NCI-H2029 (cell line): ENCODE measurements at places on chromosomes 2 and 18.

GRCh38 chr18:11147371-11147951 is 1.9 kb downstream of the PIEZO2 start:
- DNase-seq, result no peak

- no peak for DNase-seq
These were observed 287.5 kb upstream of the CRIM1 start for GRCh38 chr2:36068086-36068485.

- DNase-seq, result no peak
These were observed 261.1 kb downstream of the NBAS start for GRCh38 chr2:15299904-15300520.

DNA sequence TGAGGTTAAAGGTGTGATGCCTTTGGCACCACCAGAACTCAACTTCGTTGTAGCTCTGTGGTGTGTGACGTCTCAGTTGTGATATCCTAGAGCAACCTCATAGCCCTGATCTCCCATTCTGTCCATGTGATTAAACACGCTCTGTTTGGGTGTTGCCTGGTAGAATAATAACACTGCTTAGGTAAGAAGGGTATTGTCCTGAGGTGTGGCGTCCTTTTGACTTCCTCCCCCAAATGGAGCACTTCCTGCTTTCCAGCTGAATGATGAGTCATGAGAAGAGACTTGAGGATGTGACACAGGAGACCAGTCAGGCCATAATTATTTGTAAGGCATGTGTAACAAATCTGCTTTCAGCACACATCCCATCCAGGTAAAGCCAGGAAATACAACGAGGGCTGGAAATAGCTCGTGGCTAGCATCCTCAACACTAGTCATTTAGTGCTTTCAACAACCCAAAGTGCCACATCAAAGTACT is 100.7 kb downstream of the RAPGEF4 start:
- peak; percentile 87 for DNase-seq

GRCh38 chr18:7904529-7904928 is 337.4 kb downstream of the PTPRM start:
- no peak for DNase-seq

DNA sequence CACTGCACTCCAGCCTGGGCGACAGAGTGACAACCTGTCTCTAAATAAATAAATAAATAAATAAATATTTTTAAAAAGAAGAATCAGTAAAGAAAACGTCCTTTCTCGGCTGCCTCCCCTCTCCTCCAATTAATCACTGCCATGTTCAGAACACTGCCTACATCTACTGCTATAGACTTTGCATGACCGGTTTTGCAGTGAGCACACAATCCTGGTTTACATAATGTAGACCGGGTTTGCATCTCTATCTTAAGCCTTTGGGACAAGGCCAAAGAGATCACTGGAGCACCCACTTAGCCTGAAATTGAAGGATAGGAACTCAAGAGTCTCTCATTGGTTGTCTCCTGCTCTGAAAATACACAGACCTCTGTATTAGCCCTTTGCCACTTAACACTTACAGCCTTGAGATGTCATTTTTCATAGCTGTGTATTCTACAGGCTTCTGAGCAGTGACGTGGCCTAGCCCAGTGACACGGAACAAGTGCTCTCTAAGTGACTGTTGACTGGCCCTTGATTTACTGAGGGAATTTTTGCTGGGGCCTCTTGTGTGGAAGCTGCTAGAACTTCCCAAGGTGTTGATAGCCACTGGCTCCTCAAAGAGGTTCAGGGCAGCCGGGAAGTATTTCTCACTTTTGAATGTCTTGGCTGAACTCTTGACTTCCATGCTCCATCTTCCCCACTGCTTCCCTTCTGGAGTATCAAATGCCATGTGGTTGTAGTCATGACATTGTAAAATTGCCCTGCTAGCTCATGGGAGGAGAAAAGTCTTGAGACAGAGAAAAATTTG is 45.3 kb upstream of the CCBE1 start:
- DNase-seq, result peak; percentile 80
